Stimulated activated CD4-positive, alpha-beta T cell treated with anti-CD3 and anti-CD28 coated beads, Interleukin-1b, Interleukin-23, amount 100 ng/mL, for 4 hours (primary cell): ENCODE measurements at places on chromosomes 5 and 9.

DNA sequence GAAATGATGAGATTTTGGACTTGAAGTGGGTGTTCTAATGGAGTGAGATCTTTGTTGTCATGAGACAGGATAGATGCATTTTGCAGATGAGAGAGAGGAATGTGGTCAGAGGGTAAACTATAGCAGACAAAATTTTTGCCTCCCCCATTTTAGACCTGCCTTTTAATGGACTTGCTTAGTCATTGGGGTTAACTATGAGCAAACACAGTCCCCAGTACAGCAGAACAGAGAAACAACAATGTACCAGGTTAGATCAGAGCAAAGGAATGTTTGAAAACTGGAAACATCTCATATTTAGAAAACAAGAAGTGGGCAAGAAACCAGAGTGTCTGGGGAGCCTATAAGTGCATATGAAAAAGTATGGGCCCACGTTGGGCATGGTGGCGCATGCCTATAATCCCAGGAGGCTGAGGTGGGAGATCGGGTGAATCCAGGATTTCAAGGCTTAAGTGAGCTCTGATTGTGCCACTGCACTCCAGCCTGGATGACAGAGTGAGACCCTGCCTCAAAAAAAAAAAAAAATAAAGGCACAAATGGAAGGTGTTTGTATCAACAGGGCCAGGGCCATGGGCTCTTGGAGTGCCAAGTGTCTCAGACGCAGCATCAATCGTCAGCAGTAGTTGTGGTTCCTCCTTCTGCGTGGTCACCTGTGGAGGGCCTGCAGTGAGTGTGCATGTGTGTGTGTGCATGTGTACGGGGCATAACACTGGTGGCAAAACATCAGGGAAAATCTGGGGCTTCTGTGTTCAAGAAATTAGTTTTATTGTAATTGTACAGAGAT lies 214.4 kb upstream of the S1PR3 start:
- DNase-seq: no peak

GRCh38 chr5:149221731-149222342 lies 49.8 kb upstream of the AFAP1L1 start:
- DNase-seq: no peak

GRCh38 chr9:137025517-137025966 lies 2.5 kb downstream of the ABCA2 start:
- no peak for DNase-seq

GRCh38 chr5:36772276-36773140 lies 104.1 kb upstream of the NIPBL start:
- DNase-seq: no peak

DNA sequence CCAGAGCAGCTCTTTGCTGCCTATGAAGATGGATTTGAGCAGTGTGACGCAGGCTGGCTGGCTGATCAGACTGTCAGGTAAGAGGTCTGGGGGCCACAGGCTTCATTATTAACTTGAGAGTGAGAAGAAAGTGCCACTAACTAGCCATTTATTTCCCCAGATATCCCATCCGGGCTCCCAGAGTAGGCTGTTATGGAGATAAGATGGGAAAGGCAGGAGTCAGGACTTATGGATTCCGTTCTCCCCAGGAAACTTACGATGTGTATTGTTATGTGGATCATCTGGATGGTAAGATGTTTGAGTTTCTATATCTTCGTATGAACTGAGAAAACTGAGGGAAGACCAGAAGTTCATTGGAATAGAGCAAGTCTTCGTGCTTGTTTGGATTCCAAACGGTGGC lies 22.1 kb downstream of the VCAN start:
- DNase-seq: no peak

DNA sequence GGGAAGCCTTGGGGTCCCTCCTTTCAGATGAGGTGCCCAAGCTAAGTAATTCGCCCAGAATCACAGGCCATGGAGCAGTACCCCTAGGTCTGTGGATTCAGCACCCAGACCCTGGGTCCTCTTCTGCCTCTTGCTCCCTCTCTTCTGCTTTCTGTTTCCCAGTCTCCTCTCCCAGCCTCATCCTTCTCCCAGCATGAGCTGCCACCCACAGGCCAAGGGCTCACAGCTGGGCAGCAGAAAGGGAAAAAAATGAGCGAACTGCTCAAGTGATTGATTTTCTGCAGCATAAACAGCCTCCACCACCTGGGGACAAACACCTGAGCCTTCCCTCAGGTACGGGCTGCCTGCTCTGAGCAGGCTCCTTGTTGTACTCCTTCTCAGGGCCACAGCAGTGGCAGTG lies 113.9 kb upstream of the SAP30L start:
- DNase-seq: no peak

DNA sequence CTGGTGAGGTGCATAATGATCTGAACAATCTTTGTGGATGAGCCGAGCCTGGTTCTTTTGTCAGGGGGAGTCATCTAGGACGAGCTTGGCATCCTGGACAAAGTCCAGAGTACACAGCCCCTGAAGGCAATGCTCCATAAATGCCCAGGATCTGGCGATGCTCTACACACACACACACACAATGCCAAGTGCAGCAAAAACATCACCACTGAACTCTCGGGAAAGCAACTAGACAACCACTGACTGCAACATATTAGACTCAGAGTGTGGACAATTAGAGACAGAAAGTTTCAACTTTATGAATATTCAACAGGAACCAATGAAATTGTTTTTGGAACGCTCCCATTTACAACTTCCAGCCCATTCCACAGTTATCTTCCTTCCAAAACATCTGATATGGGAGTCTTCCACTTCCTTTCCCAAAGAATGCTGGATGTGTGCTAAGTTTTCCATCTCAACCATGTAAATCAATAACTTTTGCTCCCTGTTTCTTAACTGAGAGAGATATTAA lies 227.6 kb upstream of the ANKRD55 start:
- no peak for DNase-seq

- DNase-seq: no peak
These were observed 567.4 kb downstream of the PRR16 start for GRCh38 chr5:121031491-121031890.

DNA sequence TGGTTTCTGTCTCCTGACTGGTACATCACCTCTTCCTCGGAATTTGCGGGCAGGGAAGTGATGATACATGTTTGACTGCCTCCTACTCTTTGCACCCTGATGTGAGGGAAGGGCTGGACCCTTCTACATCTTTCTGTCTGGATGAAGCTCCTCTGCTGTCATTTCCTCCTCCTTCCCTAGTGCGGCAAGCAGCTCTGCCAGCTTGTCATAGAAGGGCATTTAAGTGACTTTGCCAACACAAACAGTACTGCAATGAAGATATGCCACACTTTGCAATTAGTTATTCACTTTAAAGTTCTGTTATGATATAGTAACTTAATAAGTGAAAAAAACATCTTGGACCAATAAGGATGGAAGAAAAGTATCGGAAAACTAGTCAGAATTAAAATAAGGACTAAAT lies 48.5 kb upstream of the ABL1 start:
- DNase-seq: no peak

DNA sequence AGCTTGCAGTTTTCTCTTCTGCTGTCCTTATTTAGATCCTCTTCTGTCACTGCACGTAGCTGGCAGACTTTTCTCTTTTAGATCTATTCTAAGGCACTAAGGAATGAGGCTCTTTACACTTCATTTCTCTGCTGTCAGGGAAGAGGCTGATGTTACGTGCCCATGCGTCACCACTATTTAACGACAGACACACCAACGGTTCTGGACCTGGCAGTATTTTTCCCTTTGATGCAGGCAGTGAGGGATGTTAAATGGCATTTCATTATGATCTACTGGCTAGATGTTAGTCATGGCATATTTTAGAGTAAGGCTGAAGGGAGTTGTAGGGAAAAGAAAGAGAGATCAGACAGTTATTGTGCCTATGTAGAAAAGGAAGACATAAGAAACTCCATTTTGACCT lies 8.2 kb upstream of the CRHBP start:
- DNase-seq: no peak

DNA sequence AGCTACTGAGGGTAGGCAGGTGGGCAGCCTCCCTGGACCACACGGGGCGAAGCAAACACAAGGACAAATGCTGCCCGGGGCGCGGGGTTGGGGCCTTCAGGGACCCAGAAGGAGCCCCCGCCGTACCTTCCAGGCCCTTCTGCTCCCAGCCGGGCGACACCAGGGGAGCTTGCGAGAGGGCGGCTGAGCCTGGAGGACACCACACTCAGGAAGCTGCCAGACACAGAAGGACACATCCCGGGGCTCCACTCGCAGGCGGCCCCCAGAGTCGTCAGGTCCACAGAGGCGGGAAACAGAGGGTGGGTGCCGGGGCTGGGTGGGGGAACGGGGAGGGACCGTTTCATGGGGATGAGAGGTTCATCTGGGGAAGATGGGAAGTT lies 58.5 kb upstream of the UBAC1 start:
- DNase-seq: no peak

DNA sequence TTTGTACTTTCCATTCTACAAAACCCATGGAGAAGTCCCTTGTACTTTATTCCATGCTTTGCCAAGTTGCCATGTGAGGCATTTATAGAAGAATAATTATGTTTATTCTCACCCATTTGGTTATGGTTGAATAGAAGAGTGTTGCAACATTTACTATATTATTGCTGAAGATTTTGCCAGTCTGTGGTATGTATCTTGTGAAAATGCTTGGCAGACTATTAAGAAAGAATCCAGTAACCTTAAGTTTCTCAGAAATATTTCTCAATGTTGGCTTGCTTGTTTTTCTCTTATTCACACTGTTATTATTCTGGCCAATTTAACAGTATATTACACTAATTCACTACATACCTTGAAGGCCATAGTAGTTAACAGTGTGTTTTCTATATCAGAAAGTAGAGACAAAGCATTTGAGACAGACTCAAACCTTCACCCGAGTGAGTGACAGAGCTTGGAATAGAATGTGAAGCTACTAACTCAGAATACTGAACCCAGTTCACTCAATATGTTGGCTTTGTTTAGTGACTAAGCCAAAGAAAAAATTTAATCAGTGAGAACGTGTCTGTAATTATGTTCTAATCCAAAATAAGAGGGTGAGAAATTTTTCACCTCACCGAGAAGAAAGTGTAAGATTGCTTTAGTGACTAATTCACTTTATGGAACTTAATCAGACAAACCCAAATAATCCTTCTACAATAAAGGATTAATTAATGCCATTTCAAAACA lies 184.4 kb downstream of the CWC27 start:
- no peak for DNase-seq

- no peak for DNase-seq
These were observed 2.4 kb downstream of the GIN1 start for GRCh38 chr5:103117471-103117991.

- DNase-seq: no peak
These were observed 17.1 kb downstream of the DELE1 start for GRCh38 chr5:141940695-141941271.

DNA sequence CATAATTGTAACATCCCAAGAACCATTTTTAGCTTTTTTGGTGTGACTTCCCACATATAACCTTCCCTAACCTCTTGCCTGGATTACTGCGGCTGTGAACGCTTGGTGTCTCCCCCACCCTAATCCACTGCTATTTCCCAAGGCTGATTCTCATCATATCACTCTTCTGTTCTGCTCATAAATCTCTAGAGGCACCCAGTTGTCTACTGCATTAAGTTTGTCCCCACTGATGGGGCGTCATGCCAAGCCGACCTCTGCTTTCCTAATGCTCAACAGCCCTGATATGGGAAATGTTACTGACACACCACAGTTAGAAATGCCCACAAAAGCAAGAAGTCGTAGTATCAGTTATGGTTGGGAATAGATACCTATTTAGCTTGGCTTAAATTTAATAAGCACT lies 24.4 kb downstream of the NPR3 start:
- DNase-seq: no peak

GRCh38 chr5:147453875-147454814 lies 55.7 kb downstream of the DPYSL3 start:
- peak; percentile 70 for DNase-seq

GRCh38 chr9:96217294-96217707 lies 84.7 kb downstream of the HSD17B3 start:
- DNase-seq: no peak

DNA sequence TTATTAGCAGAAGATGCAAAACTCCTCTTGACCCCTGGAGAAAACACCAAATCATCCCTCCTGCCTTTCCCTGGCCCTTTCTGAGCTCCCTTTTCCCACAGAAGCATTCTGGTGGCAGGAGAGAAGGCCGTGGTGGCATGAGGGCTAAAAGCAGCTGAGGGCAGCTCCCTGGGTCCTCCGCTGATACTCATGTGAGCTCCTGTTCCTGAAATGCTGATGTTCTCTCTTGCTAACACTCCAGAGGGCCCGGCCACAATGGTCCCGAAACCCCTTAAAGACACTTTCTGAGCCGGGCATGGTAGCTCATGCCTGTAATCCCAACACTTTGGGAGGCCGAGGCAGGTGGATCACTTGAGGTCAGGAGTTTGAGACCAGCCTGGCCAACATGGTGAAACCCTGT lies 183.1 kb downstream of the HSPA4 start:
- no peak for DNase-seq

DNA sequence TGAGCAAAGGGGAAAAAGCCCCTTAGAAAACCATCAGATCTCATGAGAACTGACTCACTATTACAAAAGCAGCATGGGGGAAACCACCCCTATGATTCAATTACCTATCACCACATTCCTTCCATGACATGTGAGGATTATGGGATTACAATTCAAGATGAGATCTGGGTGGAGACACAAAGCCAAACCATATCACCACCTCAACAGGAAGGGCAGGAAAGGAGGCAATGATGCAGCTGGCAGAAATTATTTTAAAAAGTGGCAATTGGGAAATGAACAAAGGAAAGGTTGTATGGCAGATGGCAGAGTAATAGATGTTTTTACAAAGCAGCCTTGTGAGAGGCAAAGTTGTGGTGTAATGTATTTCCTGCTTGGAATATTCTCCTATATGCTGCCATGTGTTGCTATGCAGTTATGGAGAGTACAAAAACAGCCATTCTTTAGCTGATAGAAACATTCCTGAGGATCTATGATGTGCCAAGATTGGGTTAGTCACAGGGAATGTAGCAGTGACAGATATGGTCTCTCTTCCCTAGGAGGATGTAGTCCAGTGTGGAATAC lies 138.8 kb downstream of the SMC2 start:
- DNase-seq: no peak

- DNase-seq: no peak
These were observed 49.4 kb downstream of the NUP214 start for GRCh38 chr9:131174681-131175239.

GRCh38 chr5:154470947-154471870 lies 6.8 kb downstream of the HAND1 start:
- no peak for DNase-seq

- DNase-seq: no peak
These were observed 48.8 kb upstream of the RETREG1 start for GRCh38 chr5:16665601-16666000.

- no peak for DNase-seq
These were observed 65.9 kb downstream of the PRDM6 start for GRCh38 chr5:123154886-123155445.

- DNase-seq: no peak
These were observed 120.9 kb upstream of the CNTLN start for GRCh38 chr9:17013891-17014290.
